Activated CD4-positive, alpha-beta T cell treated with anti-CD3 and anti-CD28 coated beads for 1 hour (primary cell): ENCODE measurements at places on chromosomes 7 and 10.

GRCh38 chr7:77967429-77967828 lies 168.9 kb downstream of the PHTF2 start:
- DNase-seq, result no peak

- no peak for DNase-seq
Measured at GRCh38 chr7:148507787-148508186, 82.8 kb upstream of the C7orf33 start.

GRCh38 chr7:38393874-38394273 lies 120.4 kb upstream of the TARP start:
- DNase-seq, result no peak

GRCh38 chr7:137656227-137656849 lies 190.4 kb downstream of the DGKI start:
- DNase-seq, result peak; percentile 10

DNA sequence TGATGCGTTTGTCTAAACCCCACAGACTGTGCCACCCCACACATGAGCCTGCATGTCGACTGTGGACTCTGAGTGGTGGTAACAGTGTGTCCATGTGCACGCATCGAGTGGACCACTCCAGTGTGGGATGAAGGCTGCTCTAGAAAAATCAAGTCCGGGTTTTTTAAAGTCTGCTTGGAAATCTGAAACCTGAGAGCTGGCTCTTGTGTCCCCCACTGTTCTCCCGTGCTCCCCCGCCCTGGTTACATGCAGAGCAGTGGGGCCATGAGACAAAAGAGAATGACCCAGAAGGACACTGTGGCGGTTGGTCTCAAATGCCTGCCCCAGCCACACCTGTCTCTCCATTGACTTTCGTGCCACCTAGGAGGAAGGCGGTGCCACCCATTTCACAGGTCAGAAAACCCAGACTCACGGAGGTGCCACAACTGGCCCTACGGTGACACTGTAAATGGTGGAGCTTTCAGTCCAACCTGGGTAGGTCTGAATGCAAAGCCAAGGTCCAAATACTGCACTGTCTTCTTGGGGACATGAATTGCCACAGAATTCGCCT lies 27.3 kb upstream of the PWWP2B start:
- no peak for DNase-seq

DNA sequence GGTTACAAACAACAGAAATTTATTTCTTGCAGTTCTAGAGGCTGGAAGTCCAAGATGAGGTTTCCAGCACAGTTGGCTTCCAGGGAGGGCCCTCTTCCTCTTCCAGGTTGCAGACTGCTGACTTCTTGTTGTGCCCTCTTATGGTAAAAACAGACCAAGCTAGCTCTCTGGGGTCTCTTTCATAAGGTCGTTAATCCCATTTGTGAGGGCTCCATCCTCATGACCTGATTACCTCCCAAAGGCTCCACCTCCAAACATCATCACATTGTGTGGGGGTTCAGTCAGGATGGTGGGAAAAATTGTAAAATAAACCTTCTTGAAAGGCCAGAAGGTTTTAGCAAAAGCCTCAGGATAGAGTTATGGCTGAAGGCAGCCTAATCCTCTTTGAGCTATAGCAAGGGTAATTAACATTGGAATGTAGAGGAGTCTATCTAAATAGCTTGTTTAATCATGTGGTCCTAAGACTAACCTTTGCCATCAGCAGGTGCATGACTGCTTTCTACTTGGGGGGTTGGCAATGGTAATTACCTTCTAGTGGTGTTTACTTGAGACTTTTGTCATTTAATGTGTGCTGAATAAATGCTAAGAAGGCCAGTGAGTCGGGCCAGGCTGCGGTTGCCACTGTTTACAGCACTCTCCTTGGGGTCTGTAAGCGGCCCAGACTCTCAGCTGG lies 80.8 kb downstream of the PPP1R17 start:
- no peak for DNase-seq

- no peak for DNase-seq
Measured at GRCh38 chr7:101186194-101186593, 6.1 kb upstream of the NAT16 start.

GRCh38 chr10:119368581-119368980 lies 161.2 kb downstream of the GRK5 start:
- no peak for DNase-seq

GRCh38 chr7:43467846-43468245 lies 115.1 kb upstream of the STK17A start:
- DNase-seq, result no peak

GRCh38 chr10:46992803-46993561 lies 81.8 kb downstream of the PTPN20 start:
- no peak for DNase-seq

- DNase-seq, result no peak
Measured at GRCh38 chr10:48946891-48947500, 7.4 kb upstream of the LRRC18 start.

GRCh38 chr7:26078437-26079336 lies 73.3 kb upstream of the NFE2L3 start:
- peak; percentile 72 for DNase-seq

DNA sequence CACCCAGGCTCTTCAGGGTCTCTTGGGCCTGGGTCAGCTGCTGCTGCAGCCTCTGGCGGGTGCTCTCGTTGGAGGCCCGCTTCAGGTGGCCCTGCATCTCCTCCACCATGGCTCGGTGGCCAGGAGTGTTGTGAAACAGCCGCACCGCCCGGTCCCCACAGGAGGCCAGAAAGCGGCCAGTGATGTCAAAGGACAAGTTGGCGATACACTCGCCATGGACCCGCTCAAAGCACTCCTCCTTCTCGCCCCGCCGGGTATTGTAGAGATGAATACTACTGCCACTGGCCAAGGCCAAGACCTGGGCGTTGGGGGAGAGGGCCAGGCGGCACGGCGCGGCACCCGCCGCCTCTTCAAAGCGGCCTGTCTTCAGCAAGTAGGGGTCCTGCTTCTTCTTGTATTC lies 7.9 kb downstream of the TBL2 start:
- DNase-seq, result no peak

- DNase-seq, result no peak
Measured at GRCh38 chr7:31991846-31992245, 78.4 kb downstream of the PDE1C start.

- no peak for DNase-seq
Measured at GRCh38 chr10:23262928-23263327, 70.8 kb downstream of the PTF1A start.

DNA sequence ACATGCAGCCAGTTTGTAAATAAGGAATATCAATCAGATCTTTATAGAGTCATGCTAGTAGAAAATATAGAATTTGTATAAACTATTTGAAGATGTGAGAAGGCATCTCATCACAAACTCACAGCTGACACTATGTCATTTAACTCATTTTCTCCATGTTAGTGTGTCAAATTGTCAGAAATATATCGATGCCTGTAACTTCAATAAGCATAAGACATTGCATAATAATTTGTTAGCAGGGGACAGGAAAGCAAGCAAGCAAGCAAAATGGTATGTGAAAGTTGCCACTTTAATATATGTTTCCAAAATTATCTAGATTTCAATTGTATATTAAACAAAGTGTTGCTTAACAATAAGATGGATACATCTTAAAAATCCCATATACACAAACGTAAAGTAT lies 571.0 kb downstream of the ARL4A start:
- no peak for DNase-seq

- no peak for DNase-seq
Measured at GRCh38 chr10:11057994-11058393, 40.3 kb downstream of the CELF2 start.

DNA sequence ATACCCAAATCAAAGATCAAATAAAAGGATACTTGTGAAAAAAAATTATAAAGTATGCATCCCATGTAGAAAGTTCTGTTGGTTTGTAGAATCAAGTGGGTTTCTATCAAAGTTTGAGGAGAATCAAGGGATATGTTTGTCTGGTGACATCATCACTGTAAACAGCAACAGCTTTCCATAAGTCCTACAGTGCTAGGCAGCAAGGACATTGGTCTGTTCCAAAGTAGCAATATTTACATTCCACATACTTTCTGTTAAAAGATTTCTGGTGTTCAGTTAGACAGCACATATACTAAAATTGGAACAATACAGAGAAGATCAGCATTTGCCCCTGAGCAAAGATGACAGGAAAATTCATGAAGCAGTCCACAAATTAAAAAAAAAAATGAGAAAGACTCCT lies 683.9 kb downstream of the XPNPEP1 start:
- DNase-seq, result no peak

- no peak for DNase-seq
Measured at GRCh38 chr10:121608469-121609190, 10.4 kb upstream of the FGFR2 start.

- no peak for DNase-seq
Measured at GRCh38 chr7:27163288-27164044, 1.9 kb downstream of the HOXA9 start.

DNA sequence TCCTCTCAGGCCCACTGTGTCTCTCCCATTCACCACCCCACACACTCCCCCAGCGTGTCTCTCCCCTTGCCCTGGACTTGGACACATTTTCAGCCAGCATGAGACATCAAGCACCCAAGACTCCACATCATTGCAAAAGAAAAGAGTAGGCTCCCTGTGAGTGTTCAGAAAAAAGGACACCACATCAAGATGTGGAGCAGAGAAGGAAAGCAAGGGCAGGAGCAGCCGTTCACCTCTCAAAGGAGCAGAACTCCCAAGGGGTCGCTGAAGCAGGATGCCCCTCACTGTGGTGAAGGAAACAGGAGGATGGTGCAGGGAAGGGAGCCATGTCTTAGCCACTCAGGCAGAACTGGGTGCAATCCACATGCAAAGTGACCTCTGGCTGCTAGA lies 89.9 kb upstream of the MACROH2A2 start:
- DNase-seq, result no peak

DNA sequence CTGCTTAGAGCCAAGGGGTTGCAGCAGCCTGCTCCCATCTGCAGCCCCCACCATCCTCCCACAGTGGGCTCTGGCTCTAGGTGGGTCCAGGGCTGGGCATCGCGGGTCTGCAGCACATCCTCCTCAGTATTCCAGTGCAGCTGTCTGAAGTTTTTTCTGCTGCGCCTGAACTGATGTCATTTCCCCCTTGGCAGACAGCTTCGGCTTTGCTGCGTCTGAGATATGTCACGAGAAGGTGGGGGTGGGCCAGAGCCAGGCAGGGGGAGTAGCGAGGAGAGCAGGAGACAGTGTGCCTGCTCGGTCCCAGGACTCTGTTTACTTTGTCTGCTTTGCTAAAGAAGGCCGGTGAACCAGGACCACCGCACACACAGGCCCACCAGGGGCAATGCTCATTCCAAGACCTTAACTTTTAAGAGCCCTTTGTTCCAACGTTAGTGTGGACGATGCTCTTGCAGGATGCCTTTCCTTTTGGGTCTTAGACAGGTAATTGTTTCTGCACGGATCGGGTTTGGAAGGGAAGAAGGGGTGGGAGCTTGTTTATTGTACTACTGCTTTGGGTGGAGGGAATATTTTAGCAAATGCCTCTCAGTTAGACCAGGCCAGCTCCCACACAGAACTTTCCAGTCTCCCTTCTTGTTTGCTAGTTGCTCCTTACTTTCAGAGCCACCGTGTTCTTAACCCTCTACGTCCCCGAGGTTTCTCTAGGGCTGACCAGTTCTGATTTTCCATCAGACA lies 32.4 kb downstream of the WBP1L start:
- no peak for DNase-seq
